IMR-90 (cell line): ENCODE measurements at places on chromosomes 2 and 18. TPM values are rescaled to one million over a fixed set of nuclear protein-coding genes. Genes with fewer than 3 reads are reported as not detected.

STK25 gene
- polyA plus RNA-seq = 392 and 417 TPM in 2 replicates

DNER gene
- polyA plus RNA-seq = 0.14 and 0.20 TPM in 2 replicates

CKAP2L gene
- 6.3 and 6.4 TPM in 2 replicates for polyA plus RNA-seq

SPDYA gene
- not detected in 2 replicates for polyA plus RNA-seq

DCDC2C gene
- not detected in 2 replicates for polyA plus RNA-seq

GLB1L gene
- polyA plus RNA-seq = 5.7 and 6.2 TPM in 2 replicates

DNA sequence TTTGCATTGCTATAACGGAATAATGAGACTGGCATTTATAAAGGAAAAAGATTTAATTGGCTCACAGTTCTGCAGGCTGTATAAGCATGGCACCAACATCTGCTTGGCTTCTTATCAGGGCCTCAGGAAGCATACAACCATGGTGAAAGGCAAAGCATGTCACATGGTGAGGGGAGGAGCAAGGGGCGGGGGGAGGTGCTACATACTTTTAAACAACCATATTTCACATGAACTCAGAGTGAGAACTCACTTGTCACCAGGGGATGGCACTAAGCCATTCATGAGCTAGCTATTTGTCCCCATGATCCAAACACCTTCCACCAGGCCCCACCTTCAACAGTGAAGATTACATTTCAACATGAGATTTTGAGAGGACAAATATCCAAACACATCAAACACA, 188.7 kb downstream of the MBD5 start:
- DNase-seq = no peak

DNA sequence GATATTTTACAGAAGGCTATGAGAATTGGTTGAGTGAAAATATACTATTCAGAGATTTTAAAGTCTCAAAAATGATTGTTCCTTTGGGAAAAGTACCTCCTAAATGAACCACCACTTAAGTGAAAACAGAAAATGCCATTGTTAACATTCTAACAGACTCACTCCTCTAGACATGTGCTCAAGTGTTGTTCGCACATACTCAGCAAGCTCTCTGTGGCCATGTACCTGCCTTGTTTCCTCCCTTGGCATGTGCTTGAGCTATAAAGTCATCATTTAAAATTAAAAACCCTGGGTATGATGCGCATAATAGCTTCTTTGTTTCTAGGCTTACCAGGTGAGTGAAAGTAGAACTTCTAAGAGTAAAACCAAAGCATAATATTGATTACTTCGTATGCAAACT, 343.2 kb upstream of the VRK2 start:
- DNase-seq = no peak

GRCh38 chr2:74864728-74865722, 31.1 kb downstream of the HK2 start:
- peak; percentile 70 for DNase-seq

DNA sequence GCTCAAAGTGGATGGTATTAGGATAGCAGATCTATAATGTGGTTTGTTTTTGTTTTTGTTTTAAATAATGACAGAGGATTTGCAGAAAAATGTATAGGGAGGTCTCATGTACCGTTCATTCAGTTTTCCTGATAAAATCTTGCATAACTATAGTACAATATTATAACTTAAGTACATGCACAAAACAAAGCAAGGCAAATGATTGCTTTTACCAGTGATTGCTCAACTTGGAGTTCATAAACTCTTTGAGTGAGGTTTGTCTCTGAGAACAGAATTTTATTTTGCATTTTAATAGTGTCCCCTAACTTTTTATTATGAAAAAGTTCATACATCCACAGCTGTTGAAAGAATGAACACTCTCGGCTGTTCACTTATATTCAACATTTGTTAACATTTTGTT, 96.6 kb downstream of the MAP4K4 start:
- no peak for DNase-seq

DNA sequence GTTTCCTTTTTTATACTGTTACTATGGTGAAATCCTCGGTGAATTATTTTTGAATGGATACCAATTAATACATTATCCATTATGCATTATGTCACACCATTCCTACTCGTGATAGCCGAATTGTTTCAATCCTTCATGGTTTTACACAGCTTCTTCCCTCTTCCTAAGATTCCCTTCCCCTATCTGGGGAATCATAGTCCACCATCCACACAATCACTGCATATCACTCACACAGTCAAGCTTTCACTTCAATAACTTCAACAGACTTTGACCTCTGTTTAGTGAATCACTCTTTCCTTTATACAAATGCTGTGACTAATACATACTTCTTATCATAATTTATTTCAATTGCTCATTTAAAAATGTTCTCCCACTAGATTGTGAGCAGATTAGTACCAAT, 1108.1 kb upstream of the LRRTM1 start:
- DNase-seq = no peak

DNA sequence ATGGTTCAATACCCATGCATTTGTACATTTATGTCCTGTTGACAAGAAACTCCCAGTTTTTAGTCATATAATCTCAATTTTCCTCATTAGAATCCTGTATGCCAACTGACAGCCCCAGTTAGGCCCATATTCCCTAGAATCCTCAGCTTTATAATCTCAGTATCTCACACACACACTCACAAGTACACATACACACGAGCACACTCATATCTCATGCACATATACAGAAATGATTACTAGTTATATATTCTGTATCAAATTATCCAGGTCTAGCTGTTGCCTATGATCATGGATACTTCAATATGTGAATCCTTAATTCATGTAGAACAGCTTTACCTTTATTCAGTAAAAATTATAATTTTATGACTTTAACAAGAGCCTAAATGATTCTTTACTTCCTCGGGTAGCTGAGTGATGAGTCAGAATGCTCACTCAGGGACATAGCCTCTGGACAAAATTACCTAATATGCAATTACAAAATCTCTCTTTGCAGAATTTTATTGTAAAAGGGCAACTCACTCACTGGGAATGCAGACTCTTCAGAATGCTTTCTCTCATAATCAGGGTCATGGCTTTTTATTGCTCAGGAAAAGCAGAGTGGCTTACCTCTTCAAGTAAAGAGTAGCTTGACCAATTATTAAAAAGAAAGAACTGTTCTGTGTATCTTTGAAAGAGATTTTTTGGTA, 193.6 kb upstream of the PIK3C3 start:
- peak; percentile 84 for DNase-seq

DNA sequence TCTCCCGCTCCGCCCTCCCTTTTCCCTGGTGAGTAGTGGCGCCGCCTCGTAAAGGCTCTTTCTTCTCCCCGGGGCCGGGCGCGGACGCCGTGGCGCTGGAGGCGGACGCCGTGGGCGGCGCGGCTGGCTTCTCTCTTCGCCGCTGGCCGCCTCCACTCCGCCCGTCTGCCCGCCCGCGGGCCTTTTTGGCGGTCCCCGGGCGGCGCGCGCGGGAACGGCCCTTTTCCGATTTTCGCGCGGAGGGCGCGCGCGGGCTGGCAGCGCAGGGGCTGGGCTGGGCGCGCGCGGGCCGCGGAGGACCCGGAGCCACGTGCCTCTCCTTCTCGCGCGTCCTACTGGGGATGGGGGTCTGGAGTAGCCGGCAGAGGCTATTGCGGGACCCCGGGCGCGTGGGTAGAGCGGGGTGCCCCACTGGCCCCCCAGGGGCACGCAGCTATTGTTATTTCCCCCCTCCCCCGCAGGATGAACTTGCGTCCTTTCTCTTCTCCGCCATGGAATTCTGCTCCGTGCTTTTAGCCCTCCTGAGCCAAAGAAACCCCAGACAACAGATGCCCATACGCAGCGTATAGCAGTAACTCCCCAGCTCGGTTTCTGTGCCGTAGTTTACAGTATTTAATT, 472 bp downstream of the SLC20A1 start:
- no peak for DNase-seq

DNA sequence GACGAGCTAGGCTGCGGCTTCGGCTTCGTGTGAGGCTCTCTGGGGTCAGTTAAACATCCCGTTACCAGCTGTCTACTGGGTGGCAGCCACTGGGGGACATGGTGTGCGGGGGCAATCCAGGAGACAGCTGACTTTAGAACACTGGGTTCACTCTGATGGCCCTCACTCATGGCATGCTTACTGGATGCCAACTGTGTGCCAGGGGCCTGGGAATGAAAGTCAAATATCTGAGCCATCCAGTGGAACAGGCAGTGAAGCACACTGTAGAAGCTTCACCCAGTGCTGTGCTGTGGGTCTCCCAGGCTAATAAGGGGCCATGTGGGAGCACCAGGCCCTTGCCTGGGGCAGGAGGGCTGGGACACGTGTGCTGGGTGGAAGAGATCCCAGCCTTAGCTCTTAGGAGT, 48.3 kb downstream of the GLI2 start:
- DNase-seq = no peak

GRCh38 chr18:45782662-45783061, 42.8 kb upstream of the SIGLEC15 start:
- DNase-seq = no peak

DNA sequence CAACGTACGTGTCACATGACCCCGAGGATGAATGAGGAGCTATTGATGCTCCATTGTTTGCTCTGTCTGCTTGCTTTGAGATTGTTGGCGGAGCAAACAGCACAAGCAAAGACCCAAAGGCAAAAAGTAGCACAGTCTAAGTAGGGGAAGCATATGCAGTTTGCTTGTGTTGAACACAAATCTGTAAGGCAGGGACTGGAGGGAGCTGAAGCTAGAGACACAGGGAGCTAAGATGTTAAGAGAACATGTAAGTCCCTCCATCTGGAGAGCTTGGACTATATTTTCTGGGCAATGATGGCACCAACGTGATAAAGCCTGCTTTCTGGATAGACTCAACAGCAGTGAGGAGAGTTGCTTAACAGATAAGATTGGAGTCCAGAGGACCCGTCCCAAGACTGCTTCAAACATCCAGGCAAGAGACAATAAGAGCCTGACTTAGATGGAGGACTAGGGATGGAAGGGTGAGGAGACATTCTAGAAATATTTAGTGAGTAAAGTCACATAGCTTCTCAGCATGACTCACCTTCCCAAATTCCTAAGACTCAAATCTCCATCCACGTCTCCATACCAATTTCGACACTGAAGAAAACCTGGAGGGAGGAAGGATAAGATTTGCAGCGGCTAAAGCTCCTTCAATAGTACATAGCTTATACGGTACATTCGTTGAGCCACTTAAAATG, 88.1 kb upstream of the KLF7 start:
- peak; percentile 96 for DNase-seq

DNA sequence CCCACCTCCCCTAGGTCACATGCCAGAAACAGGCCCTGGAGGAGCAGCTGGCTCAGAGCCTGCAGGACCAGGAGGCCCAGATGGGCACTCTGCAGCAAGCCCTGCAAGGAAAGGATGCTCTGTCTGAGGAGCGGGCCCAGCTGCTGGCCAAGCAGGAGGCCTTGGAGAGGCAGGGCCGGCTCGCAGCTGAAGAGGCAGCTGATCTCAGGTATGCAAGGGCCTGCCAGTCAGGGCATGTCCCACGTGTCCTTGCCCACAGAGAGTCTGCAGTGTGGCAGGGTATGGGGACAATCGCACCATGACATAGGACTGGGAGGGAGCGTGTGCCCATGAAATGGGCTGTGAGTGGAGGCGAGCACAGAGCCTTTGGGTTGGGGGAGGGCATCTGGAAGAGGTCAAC, 39.9 kb downstream of the CROCC2 start:
- DNase-seq = no peak

GRCh38 chr2:159683817-159684216, 28.5 kb upstream of the MARCHF7 start:
- DNase-seq = no peak

DNA sequence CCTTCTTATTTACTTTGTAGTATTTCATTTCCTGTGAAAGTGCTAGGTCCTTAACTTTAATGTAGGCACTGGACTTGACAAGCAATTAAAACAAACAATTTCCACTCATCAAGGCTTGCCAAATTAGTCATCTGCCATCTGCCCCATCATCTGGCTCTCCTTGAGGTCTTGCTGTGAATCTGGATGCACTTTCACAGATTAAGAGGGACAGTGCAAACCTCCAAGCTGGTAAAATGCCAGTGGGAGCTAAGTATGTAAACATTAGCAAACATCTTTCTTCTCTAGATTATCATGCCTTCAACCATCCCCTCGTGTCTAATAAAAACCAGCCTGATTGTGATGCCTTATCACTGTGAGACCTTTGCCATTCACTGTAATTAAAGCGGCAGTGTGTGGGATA, 402.9 kb downstream of the ERBB4 start:
- peak; percentile 38 for DNase-seq

GRCh38 chr2:215451012-215451756, 15.3 kb upstream of the FN1 start:
- no peak for DNase-seq

DNA sequence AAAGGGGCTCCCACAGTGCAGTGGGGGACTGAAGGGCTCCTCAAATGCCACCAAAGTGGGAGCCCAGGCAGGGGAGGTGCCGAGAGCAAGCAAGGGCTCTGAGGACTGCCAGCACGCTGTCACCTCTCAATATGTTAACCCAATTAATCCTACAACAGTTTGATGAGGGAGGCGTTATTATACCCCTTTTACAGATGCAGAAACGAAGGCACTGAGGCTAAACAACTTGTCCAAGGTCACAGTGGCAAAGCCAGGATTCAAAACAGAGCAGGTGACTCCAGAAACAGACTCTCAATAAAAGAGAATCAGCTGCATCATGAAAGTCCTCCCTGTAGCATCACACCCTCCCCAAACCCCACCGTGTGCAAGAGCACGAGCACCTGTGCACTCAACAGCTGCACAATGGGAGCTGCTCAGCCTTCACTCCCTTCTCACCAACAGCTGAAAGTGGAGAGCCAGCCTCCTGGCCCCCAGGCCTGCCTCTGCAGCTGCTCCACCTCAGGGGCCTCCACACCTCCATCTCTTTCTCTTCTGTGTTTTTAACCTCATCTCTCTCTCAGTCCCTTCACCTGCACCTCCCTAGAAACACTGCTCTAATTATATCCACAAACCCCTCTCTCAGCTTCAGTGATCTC, 8.1 kb downstream of the NPC1 start:
- no peak for DNase-seq

GRCh38 chr18:42364766-42365165, 409.7 kb downstream of the PIK3C3 start:
- DNase-seq = no peak

DNA sequence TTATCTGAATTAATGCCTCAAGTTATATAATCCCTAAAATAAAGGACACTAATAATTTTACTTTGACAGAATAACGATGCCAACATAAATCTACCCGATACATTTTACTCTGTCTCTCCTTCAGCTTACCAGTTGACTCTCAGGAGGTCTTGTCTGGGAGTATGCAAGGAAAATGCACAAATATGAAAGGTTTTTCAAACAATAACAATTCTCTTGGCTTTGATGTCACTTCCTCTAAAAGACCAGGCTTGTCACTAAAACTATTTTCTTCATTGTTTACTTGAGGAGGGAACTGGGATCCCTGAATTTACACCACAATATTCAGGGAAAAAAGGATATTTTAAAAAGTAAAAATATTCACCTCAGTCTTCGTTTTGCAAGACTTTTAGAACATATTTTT, 97.2 kb downstream of the SOS1 start:
- no peak for DNase-seq

DNA sequence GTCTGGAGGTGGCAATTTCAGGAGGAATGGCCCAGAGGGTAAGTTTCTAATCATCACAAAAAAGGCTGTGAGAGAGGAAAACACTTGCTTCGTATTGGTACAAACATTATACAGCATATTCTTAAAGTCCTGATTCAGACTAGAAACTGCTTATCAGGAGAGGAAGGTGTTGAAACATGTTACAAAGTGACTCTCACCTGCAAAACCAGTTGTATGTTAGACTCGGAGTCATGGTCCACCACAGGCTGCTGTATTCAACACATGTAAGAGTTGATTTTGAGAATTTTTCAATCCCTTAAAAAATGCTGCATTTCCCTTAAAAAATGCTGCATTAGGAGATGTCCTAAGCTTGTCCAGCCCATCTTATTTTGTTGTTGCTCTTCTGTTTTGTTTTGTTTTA, 61.5 kb downstream of the MBP start:
- no peak for DNase-seq

- DNase-seq = peak; percentile 54
Measured at GRCh38 chr2:54103454-54104314, 11.7 kb upstream of the ACYP2 start.
